ENCODE measurements at places on chromosomes 12 and 14.

- DNase-seq = no peak
Observed at GRCh38 chr14:49703965-49704364, 11.0 kb downstream of the KLHDC1 start.

DNA sequence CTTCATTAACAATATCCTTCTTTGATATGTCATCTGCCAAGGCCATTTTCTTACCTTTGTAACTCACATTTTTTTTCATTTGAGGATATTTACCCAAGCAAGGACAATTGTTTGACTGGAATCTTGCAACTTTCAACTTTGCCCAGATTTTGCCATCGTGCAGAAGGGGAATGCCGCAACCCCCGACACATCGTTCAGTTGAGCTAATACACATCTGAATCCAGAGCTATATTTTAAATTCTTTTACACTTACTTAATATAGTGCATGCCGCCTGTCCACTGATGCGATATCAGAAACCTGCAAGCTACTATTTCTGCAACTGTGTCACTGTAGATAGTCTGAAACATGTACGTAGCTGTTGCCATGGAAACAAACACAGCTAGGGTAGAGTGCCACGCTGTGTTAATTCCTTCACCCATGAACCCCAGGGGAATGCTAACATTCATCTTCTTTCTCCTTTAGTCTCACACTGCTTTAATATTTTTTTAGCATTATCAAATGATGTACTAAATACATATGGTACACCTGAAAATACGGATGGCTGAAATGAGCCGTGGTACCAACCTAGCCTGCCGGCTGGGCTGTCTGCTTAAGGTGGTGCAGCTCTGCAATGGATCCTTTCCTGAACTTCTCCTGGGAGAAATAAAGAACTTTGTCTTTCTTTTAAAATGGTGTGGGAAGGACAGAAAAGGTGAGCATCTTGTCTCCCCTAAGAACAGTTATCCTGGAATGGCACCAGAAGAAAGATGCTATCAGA, 77.0 kb upstream of the FOXN3 start:
- no peak for DNase-seq

- no peak for DNase-seq
Observed at GRCh38 chr12:39420043-39420442, 22.9 kb downstream of the KIF21A start.

- no peak for DNase-seq
Observed at GRCh38 chr12:116201908-116202307, 75.6 kb downstream of the MED13L start.

DNA sequence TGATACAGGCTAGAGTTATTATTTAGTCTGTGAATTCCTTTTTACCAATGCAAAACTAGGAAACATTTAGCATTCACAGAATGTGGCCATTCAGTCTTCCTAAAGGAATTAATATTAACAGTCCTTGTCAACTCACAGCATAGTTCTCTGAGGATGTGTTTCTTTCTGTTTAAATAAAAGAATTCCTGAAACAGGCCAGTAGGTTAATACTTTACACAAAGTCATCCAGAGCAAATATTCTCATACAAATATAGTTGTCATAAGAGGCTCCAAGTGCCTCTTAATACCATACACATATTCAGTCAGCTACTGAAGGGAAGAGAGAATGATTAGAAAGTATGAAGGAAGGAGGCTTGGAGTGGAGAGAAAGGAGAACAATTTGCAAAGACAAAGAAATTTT, 120.1 kb downstream of the LMNTD1 start:
- DNase-seq = no peak

GRCh38 chr14:100864206-100864605, 38.3 kb downstream of the MEG3 start:
- peak; percentile 49 for DNase-seq

- DNase-seq = no peak
Observed at GRCh38 chr12:120260607-120261006, 4.9 kb downstream of the PXN start.

DNA sequence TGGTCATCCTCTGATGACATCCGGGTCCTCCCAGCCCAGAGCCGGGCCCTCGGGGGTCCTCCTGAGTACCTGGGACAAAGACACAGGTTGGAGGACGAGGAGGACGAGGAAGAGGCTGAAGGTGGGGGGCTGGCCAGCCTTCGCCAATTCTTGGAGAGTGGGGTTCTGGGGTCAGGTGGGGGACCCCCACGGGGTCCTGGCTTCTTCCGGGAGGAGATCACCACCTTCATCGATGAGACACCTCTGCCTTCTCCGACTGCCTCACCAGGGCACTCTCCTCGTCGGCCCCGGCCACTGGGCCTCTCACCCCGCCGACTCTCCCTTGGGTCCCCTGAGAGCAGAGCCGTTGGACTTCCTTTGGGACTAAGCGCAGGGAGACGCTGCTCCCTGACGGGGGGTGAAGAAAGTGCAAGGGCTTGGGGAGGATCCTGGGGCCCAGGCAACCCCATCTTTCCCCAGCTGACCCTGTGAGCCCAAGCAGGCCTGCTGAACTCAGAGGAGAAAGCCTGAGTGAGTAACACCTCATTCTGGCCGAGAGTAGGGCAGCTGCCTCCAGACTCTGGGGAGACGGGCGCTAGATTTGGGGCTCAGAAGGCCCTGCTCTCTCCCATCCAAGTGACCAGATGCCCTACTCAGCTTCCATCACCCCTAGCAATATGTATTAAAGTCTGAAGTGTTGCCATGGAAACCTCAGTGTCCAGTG, 1.3 kb upstream of the P3H3 start:
- no peak for DNase-seq

GRCh38 chr12:169528-170370, 44.2 kb downstream of the SLC6A12 start:
- no peak for DNase-seq

- no peak for DNase-seq
Observed at GRCh38 chr12:19525274-19525673, 86.0 kb downstream of the AEBP2 start.

DNA sequence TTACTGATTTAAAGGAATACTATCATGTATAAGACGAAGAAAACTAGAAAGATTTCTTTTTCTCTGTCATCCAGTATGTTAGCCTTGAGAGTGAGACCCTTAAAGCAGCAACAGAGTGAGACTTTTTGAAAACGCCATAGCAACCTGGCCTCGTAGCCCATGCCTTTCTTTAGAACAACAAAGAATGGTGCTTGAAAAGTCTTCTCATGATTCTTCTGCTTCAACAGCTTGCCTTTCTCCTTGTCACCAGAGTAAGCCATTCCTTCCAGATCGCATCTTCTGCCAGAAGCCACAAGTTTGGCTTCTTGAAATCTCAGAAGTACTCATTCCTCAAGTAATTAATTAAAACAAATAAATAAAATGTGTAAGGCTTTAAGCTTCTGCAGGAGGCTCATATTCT, 109.3 kb downstream of the PDE3A start:
- no peak for DNase-seq

DNA sequence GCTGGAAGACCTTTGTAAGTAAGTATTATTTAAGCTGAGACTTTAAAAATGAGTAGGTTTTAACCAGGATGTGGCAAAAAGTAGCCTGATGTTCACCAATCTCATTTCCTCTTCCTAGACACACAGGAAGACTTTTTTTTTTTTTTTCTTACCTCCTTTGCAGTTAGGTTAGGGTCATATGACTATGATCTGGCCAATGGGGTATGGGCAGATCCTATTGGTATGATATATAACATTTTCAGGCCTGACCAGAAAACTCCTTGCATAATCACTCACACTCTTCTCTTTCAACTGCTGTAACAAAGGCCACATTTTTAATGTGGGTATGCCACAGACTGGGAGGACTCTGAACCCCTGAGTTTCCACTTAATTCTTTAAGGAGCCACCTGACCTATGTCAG, 2.7 kb upstream of the RPS6KA5 start:
- DNase-seq = no peak

GRCh38 chr12:59429766-59430165, 166.1 kb upstream of the SLC16A7 start:
- DNase-seq = no peak

DNA sequence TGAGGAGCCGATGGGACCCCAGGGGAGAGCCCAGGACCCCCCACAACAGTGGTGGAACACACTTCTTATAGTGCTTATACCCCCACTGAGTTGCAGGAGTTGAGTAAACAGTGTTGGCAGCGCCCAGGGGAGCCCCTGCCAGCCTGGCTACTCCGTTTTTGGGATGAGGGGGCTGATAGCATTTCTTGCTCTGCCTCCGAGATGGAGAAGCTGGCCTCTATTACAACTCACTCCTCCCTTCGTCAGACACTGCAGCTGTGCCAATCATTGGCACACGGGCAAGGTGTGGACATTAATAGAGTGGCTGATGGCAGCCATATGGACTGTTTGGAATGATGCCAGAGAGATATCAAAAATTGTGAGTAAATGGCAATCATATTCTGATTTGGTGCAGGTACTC, 94.9 kb upstream of the TMPO start:
- DNase-seq = no peak

DNA sequence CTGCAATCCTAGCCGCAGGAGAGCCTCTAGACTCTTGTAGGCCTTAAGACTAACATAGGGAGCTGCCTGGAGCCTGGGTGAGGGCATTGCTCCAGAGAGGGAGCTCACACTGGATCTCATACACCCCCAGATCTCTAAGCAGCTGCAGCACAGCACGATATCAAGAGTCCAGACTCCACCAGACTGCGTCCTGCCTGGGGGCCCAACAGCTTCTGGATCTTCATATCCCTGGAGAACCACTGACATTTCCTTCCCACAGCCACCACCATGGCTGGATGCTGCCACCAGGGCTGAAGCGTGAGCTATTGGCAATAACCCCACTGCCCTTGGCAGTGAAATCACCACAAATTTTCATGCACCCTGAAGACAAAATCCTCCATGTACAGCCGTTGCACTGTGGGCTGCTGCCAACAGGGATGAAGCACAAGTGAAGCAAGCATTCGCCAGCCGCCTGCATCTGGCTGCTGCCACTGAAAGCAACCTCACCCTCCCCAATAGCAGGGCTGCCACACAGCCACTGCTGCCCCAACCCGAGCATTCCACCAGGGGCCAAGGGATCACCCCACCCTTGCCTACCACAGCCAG, 28.2 kb downstream of the CACNA2D4 start:
- DNase-seq = no peak

- no peak for DNase-seq
Observed at GRCh38 chr14:69760810-69761209, 6.1 kb upstream of the SRSF5 start.

GRCh38 chr14:68834816-68835215, 41.9 kb upstream of the ZFP36L1 start:
- DNase-seq = no peak

- DNase-seq = no peak
Observed at GRCh38 chr12:110330544-110330943, 49.5 kb downstream of the ATP2A2 start.

GRCh38 chr12:53603804-53604203, 22.4 kb downstream of the ATF7 start:
- no peak for DNase-seq

- no peak for DNase-seq
Observed at GRCh38 chr12:15834575-15834974, 45.4 kb upstream of the EPS8 start.

DNA sequence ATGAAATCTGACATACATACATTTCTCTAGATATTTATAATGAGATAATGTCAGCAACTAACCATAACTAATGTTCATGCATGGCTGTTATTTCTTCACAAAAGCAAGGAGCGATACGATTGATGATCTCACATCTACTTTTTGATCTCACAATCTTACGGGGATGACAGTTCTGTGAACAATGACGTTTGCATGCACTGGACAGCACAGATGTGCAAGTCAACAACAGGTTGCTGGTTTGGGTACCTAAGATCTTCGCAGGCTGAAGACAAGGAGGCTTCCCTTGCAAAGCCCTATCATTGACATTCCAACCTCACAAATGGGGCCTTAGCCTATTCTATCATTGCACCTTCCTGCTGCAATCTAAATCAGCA, 53.6 kb downstream of the C12orf42 start:
- no peak for DNase-seq

DNA sequence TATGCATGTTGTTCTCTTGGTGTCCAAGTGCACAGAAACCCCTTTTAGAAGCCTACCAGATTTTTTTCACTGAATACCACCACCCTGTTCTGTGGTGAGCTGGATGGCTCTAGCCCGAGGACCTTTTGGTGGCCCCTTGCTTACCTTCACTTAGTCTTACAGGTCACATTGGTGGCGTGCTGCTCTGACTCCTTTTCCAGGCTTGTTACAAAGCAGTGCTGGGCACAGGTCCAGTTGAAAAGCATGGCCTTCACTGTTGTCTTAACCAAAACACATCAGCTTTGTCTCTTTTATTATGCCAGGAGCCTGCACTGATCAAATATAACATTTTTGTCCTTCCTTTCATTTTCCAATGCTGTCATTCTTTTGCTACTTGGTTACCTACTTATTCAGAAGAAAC, 43.6 kb upstream of the ARHGAP5 start:
- DNase-seq = no peak

- no peak for DNase-seq
Observed at GRCh38 chr12:8860165-8860961, 37.9 kb downstream of the A2ML1 start.

- no peak for DNase-seq
Observed at GRCh38 chr12:47808574-47809365, 10.9 kb downstream of the HDAC7 start.

- no peak for DNase-seq
Observed at GRCh38 chr12:131330106-131330815, 376.6 kb downstream of the ADGRD1 start.

DNA sequence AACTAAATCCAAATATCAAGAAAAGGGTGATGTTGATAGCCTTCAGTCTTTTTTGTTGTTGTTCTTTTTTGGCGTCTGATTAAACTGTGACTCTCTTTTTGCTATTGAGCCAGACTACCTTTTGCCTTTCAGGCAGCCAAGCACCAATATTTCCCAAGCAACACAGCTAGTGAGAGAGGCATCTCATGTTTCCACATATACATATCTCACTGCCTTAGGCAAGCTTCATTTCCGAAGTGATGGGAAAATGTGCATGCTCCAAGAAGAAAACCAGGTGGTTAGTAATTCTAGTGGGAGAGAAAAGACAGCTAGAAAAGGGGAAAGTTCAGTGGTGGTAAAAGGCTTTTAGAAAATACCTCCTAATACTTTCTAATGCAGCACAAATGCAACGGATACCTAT, 277.7 kb downstream of the TMTC2 start:
- no peak for DNase-seq

DNA sequence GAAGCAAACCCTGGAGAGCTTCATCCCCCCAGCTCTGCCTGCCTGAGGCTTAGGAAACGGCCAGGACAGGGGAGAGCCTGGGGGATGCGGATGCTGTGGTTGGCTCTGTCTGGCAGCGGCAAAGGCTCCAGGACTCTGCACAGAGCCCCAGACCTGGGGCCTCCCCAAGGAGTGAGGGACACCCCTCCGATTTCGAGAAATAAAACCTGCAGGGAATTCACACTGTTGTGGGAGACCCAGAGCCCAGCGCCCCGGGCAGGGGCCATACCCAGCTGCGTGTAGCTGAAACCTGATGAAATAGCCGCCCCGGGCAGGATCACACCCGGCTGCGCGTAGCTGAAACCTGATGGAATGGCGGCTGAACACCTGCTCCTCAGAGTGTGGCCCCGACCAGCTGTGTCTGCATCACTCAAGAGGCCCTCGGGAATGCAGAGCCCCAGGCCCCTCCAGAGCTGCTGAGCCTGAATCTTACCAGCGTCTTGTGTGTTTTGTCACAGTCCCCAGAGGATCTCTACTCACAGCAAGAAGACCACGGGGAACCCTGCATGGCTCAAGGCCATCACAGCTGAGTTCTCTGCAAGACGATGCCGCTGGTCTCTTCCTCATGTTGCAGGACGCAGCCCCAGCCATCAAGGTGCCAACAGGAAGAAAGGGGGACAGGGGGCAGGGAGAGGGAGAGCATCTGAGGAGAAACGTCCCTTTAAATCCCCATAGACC, 46.5 kb upstream of the GALNT9 start:
- peak; percentile 50 for DNase-seq
